GF-D8 (cell line): ENCODE measurements at places on chromosomes 2 and 18.
A peak's percentile ranks its signal among the peaks of the same experiment; 100 is the strongest.

DNA sequence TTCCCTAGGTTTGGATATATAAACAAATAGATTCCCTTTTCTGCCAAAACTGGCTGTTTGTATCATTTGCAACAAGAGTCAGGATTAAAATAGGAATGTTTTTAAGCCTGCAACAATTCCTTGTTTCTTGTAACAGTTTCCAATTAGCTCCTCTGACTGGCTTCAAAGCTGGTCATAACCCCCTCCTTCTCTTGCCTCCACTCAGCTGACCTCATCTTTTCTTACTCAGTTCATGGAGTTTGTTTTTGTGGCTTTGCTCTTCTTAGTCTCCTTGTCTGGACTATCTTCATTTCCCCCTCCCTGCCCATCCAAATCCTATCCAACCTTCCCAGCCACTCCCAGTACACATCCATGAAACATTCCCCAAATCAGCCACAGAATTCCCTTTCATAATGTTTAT, 14.3 kb upstream of the RAPH1 start:
- DNase-seq, result no peak

- no peak for DNase-seq
Measured at GRCh38 chr2:201759567-201759966, 21.2 kb downstream of the ALS2 start.

DNA sequence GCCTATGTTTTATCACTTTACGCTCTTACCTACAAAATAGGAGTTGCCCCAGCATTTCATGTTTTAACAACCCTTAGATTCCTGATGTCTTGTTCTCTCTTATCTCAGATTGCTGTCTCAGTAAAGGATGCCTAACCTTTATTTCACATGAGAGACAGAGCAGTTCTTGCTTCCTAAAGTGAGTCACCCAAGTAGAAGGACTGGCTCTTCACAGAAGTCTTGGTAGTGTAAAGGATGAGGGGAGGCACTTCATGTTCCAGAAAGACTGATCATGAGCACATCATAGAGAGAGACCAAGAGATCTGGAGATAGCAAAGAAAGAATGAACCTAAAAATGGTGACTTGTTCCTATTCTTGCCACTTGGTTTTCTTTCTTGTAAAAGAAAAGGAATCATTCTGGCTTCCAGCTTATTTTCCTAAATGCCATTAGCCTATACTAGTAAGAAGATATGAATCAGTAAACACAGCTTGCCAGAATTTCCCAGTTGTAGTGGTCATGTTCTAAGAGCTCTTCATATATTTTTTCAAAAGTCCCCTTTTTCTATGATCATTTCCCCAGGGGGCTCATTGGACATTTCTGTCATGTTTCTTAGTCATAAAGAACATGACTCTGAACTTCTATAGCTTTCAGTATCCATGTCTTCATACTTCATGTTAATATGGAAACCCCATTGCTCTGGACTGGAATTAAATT, 54.9 kb downstream of the MAPRE2 start:
- DNase-seq, result no peak

DNA sequence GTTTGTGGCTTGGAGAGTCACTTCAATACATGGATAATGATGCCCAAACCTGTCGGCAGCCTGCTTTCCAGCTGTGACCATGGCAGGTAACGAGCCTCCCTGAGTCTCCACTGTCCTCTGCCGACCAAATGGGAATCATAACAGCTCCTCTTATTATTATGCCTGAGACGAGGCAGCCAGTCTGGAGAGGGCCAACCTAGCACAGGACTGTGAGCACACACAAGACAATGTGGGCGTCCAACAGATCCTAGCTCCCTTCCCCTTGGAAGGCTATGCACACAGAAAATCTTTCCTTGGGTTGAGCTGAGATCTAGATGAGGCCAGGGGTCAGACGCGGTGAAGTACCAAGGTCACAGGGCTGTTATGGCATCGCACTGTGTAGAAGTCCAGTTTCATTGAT, 890 bp upstream of the SLC4A3 start:
- DNase-seq, result no peak

- no peak for DNase-seq
Measured at GRCh38 chr2:19203866-19204265, 154.6 kb downstream of the OSR1 start.

GRCh38 chr2:157841485-157841884, 34.6 kb downstream of the ACVR1 start:
- DNase-seq, result no peak

DNA sequence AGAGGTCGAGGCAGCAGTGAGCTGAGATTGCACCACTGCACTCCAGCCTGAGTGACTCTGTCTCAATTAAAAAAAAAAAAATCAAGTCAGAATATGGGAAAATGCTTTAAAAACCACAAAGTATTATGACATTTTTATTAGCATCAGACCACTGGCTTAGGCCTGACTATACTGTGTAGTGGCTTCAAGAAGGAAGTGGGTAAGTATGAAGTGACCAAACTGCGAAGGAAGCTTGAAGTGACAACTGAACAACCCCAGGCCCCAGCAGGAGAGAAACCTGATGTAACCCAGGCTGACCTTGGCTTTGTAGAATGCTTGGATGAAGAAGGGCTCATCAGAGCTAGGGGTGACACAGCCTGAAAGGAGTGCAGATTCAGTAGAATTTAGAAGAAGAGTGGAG, 21.4 kb upstream of the HAAO start:
- DNase-seq, result peak; percentile 59

GRCh38 chr2:74009577-74009976, 24.9 kb downstream of the TET3 start:
- DNase-seq, result no peak

DNA sequence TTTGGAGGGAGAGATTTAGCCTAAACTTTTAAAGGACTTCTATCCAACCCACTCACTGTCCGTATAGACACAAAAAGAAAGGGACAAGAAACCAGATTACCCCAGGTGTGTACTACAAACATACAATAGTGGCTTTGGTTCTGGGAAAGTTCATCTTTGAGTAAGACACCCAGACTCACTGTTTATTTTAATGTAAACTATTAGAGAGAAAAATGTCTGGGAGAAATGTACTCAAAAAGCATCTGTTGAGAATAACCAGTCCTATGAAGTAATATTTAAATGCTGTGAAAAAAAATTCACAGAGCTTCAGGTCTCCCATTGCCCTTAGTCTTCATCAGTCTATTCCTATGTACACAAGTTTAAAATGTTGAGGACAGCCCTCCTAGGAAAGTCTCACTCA, 107.5 kb downstream of the SLC8A1 start:
- no peak for DNase-seq

DNA sequence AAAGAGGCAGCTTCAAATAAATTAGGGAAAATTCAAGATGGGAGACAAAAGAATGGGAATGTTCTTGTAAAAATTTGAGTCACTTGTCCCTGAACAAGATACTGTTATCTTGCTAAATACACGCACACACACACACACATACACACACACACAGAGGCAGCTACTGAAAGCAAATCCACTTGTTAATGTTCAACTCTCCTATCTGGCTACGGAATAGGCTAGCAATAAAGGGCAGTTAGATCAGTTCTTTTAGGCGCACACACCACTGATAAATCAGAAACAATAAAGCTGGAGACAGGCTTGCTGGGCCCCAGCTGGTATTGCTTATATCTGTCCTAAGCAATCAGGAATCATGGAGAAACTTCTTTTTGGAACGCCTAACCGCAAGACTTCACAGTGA, 461.6 kb downstream of the BCL11A start:
- DNase-seq, result no peak

GRCh38 chr2:85334928-85335327, 7.1 kb upstream of the TGOLN2 start:
- no peak for DNase-seq

- DNase-seq, result no peak
Measured at GRCh38 chr2:207162316-207162715, 3.4 kb downstream of the KLF7 start.

DNA sequence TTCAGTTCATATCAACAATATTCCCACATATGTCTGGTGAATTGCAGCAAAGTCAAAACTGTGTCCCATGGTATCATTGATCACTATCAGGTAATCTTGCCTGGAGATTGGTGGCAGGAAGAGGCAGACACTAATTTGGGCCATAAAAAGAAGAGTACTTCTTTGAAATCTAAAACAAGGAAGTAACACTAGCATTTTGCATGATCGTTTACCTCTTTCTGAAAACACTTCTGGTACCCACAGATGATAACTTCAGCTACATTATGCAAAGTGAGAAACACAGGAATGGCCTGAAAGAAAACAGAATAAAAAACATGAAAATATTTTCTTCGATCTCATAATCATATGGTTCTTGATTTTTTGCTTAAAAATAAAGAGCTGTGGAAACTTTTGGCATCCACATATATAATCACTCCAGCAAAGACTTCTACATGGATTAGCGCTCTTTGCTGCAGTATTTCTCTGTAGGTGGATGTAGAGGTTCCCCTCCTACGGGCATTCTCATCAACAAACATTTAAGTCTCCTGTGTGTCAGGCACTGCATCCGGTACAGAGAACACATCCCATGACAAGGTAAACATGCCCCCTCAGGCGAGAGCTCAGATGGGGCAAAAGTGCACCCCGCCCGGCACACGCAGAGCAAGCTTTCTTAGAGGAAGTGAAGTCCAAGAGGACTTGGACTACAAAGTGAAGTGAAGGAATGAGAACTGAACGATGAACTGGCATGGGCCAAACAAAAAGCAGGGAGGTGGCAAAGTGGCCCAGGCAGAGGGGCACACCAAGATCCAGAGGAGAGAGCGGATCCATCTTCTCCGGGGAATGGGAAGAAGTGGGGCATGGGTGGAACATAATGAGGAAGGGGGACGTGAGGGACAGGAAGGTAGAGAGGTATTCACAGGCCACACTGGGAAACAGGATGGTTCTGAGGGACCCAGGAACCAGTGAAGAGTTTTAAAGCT, 68.0 kb upstream of the RIOK3 start:
- DNase-seq, result no peak

- no peak for DNase-seq
Measured at GRCh38 chr2:162014751-162015150, 59.3 kb downstream of the DPP4 start.

DNA sequence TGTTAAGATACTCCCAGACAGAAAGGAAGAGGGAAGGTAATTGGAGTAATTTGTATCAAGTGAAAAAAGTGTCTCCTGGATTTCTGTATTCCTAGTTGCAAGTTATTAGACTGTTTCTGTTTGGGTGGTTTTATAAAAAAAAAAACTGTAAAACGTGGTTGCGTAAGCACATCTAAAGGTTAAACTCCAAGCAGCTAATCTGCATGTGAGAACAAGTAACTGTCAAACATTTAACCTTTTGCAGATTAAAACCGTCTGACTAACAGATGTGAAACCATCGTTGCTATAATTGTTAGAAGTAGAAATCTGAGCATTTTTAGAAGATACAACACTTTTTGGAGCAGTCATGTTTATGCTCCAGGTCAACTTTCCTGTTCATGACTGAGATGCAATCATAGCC, 72.3 kb downstream of the AFF3 start:
- DNase-seq, result no peak

GRCh38 chr18:33560686-33561370, 17.2 kb upstream of the ASXL3 start:
- DNase-seq, result no peak

DNA sequence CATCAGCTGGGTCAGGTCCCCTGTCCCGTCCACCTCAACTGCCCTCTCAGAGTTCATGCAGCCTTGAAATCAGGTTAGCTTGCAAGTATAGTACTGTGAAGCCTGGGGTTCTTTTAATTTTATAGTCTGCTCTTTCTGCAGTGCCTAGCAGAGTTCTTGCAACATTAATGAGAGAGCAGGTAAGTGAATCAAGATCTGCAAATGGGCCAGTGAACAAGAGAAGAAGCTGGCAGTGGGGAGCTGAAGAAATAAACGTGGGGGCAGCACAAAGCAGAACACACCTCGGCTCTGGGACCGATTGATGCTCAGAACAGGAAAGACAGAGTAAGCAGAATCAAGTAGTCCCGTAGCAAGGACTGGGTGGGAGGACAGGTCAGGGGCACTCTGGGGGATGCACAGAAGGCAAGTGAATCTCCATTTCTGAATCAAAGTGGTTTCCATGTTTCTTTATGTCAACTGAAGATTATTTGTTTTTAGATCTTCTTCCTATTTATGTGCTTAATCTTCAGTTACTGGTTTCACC, 675.5 kb downstream of the RNF144A start:
- DNase-seq, result no peak

- no peak for DNase-seq
Measured at GRCh38 chr18:58495207-58495606, 133.7 kb downstream of the ALPK2 start.
